ENCODE measurements at places on chromosomes 1 and 21.

GRCh38 chr1:219573960-219574359 is 38.9 kb downstream of the ZC3H11B start:
- H3K4me1 ChIP-seq = no peaks in the 10 kb centered on the region
- H3K27ac ChIP-seq = no peak overlapping the region
- DNase-seq = no peak
- H3K36me3 ChIP-seq = no peaks in the 10 kb centered on the region

GRCh38 chr1:59029411-59030167 is 245.7 kb upstream of the JUN start:
- peaks cover 22% of the 10 kb centered on the region for H3K4me1 ChIP-seq
- H3K27me3 ChIP-seq = no peaks in the 10 kb centered on the region
- DNase-seq = no peak
- H3K27ac ChIP-seq = no peak overlapping the region

- DNase-seq = no peak
- no peaks in the 10 kb centered on the region for H3K27me3 ChIP-seq
- H3K4me1 ChIP-seq = peaks cover 95% of the 10 kb centered on the region
- peaks cover 79% of the 10 kb centered on the region for H3K36me3 ChIP-seq
- no peak overlapping the region for H3K4me3 ChIP-seq
Observed at GRCh38 chr1:224377676-224378006, 21.0 kb downstream of the CNIH4 start.

DNA sequence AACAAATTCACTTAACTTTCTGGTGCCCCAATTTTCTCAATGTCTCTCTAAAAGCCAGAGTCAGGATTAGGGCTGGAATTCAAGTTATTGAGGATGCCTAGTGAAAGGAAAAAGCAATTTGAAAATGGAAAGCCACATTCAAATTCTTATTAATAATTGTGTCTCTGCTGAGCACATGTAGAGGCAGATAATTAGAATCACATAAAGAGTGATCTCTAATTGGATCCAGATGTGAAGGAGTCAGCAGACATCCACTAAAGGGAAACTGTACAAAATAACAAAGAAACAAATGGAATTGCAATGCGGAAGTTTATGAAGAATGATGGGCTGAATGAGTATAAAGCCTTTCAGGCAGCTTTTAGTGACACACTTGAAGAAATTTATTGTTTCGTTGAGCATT is 482.6 kb downstream of the TTLL7 start:
- peaks cover 3% of the 10 kb centered on the region for H3K36me3 ChIP-seq
- H3K27me3 ChIP-seq = no peaks in the 10 kb centered on the region
- no peak overlapping the region for H3K27ac ChIP-seq
- H3K4me3 ChIP-seq = no peak overlapping the region

GRCh38 chr1:190478149-190479049 is 735 bp upstream of the BRINP3 start:
- no peak overlapping the region for H3K27ac ChIP-seq
- peaks cover 53% of the 10 kb centered on the region for H3K27me3 ChIP-seq
- no peak overlapping the region for H3K4me3 ChIP-seq
- H3K4me1 ChIP-seq = peaks cover 7% of the 10 kb centered on the region

DNA sequence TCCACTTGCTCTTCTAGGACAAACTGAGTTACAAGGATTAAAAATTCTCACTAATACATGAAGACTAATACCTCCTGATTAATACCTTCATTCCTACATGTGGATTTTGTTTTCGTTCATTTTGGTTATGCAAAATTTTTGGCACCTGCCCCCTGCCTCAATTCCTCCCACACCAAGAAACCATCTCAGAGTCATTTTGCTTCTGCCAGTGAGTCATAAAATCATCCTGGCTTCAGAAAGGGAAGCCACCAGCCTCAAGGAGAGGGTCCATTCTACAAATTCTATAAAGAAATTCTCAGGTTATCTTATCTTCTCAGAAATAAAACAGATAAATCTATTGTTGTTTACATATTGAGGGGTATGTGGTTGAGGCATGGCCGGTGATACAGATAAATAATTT is 103.2 kb upstream of the COA6 start:
- no peak for DNase-seq
- peak overlapping the region; percentile 74 for H3K27ac ChIP-seq
- no peaks in the 10 kb centered on the region for H3K36me3 ChIP-seq
- no peak overlapping the region for H3K4me3 ChIP-seq
- H3K4me1 ChIP-seq = peaks cover 34% of the 10 kb centered on the region
